Nephron progenitor cell (in vitro differentiated cells): ENCODE measurements at places on chromosomes 7 and 10.
A peak's percentile ranks its signal among the peaks of the same experiment; 100 is the strongest.

DNA sequence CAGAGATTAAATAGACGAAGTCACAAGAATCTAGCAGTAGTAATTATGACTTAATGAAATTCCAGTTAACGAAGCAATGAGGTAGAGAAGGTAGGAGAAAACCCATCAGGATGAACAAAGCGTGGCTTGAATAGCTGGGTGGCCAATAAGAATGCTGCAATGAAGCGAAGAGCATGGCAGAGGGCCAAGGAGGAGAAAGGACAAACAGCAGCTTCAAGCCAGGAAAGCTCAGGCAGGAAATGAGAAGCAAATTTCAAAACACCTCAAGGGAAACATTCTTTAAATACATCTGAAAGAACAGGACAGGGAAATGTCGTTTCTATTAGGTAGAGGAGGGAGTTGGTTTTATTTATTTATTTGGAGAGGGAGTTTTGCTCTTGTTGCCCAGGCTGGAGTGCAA is 122.5 kb downstream of the KIAA1217 start:
- DNase-seq, result no peak

- DNase-seq, result no peak
Measured at GRCh38 chr7:125668321-125668993, 738.8 kb upstream of the POT1 start.

DNA sequence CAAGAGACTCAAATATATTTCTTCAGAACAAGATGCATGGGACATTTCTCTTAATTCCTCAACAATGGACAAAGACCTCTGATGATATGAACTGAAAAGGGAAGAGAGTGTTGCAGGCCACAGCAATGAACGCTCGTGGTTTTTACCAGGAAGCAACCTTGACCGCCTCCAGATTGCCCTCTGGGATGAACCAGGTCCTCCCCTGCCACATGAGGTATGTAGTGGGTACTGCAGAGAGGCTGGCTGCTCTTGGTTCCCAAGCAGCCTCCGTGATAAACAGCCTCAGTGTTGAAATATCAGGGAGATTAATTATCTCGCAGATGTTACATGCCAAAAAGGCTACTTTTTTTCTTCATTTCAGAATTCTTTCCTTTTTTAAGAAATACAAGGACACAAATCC is 338.8 kb downstream of the ELMO1 start:
- DNase-seq, result no peak

GRCh38 chr7:154881026-154881425 is 121.9 kb downstream of the PAXIP1 start:
- DNase-seq, result no peak

- no peak for DNase-seq
Measured at GRCh38 chr7:46178661-46179060, 257.6 kb upstream of the IGFBP3 start.

DNA sequence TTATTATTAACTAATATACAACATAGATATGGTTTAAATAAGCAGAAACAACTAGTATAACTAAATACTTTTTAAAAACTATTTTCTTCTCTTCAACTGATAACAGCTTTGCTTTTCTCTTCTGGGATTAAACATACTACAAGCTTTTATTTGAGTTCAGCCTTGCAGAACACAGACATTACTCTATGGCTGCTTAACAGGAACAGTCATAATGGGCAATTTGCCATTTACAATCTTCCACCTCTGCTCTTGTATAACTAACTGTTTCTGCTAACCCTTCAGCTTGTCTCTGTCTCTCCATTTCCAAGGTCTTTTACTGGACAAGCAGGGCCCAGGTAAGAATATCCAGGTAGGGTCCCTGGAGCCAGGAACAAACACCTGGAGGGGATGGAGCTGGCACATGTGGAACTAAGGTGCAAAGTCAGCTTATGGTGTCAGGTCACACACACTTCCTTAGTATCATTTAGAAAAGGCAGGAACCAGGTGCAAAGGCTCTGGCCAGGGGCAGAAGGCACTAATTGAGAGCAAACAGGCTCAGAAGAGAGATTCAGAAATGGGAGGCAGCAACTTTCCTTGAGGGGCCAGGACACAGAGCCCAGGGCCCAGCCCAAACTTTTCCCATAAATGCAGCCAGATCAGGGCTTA is 93.1 kb downstream of the STRA8 start:
- no peak for DNase-seq

GRCh38 chr7:48255046-48255445 is 83.8 kb downstream of the ABCA13 start:
- no peak for DNase-seq

DNA sequence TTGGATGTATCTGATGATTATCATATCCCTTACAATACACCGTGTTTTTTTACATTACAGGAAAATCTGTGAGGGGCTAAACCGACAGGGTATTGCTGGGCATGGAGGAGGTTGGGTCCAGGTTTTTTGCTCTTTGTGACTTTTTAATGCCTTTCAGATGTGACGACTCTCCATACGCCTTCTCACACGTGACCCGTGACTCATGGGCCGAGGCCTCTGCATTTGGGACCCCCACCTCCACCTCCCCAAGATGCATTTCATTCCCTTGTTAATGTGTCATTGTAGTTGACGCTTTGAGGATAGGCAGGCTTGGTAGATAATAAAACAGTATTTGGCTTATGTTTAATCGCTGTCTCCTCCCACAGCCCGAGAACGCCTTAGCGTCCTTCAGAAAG is 95.3 kb downstream of the CUX1 start:
- no peak for DNase-seq

- DNase-seq, result no peak
Measured at GRCh38 chr7:106524690-106525059, 136.3 kb downstream of the CCDC71L start.

DNA sequence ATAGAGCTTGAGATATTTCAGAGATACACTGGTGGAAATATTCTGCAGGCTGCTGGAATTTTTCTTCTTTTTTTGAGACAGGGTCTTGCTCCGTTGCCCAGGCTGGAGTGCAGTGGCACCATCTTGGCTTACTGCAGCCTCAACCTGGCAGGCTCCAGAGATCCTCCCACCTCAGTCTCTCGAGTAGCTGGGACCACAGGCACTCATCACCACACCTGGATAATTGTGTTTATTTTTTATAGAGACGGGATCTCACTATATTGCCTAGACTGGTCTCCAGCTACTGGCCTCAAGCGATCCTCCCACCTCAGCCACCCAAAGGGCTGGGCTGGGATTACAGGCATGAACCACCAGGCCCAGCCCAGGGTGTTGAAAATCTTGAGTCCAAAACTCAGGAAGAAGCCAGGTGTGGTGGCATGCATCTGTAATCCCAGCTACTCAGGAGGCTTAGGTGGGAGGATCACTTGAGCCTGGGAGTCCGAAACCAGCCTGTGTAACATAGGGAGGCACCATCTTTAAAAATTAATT is 55.7 kb upstream of the FOXK1 start:
- no peak for DNase-seq

- no peak for DNase-seq
Measured at GRCh38 chr7:142868188-142868985, 13.5 kb downstream of the EPHB6 start.

DNA sequence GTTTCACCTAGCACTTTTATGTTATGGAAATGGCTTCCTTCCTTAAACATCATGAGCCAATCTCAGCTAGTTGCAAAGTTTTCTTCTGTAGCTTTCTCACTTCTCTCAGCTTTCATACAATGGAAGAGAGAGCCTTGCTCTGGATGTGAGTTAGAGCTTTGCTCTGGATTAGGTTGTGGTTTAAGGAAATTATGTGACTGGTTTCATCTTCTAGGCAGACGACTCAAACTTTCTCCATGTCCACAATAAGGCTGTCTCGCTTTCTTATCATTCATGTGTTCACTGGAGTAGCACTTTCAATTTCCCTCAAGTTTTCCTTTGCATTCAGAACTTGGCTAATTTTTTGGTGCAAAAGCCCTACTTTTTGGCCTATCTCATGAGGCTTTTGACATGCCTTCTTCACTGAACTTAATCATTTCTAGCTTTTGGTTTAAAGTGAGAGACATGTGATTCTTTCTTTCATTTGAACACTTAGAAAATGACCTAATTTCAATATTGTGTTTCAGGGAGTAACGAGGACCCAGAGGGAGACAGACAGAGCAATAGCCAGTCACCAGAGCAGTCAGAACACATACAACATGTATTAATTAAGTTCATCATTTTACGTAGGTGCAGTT is 49.8 kb downstream of the CNOT4 start:
- DNase-seq, result no peak

- DNase-seq, result no peak
Measured at GRCh38 chr7:153430931-153431330, 621.3 kb upstream of the DPP6 start.

DNA sequence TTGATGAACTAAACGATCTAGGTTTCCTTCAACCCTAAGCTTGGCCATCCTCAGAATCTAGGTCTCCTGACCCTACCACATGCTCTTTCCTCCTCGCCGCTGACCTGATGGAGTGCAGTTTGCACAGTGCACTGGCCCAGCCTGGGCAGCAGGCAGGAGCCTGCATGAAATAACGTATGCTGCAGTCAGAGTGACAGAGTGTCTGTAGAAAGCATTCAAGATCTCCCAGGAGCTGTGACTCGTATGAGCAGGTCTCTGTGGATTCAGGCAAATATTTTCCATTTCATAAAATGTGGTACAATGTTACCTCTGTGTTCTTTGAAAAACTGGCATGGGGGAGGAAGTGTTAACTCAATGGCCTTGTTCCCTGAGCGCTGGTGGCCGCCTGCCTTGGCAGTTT is 441.8 kb downstream of the RPS24 start:
- no peak for DNase-seq

DNA sequence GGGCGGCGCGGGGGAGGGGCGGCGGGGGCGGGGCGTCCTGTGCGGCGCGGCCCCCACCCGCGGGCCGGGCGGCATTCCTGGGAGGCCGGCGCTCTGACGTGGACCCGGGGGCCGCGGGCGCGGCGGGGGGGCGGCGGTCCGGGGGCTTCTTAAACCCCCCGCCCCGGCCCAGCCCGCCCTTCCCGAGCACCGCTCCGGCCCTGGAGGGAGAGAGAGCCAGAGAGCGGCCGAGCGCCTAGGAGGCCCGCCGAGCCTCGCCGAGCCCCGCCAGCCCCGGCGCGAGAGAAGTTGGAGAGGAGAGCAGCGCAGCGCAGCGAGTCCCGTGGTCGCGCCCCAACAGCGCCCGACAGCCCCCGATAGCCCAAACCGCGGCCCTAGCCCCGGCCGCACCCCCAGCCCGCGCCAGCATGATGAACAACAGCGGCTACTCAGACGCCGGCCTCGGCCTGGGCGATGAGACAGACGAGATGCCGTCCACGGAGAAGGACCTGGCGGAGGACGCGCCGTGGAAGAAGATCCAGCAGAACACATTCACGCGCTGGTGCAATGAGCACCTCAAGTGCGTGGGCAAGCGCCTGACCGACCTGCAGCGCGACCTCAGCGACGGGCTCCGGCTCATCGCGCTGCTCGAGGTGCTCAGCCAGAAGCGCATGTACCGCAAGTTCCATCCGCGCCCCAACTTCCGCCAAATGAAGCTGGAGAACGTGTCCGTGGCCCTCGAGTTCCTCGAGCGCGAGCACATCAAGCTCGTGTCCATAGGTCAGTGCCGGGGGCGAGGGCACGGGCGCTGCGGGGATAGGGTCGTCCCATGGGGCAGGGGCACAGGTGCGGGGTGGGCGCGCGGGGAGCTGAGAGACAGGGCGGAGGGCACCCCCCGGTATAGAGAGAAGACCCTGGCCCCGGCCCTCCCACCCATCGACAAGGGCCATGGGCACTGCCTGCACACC is at the start of gene FLNC:
TSS of gene FLNC (plus strand) at position 176 of the 947 bp plus-strand sequence. CDS start at position 408, 232 bp downstream.
- DNase-seq, result peak; percentile 68

DNA sequence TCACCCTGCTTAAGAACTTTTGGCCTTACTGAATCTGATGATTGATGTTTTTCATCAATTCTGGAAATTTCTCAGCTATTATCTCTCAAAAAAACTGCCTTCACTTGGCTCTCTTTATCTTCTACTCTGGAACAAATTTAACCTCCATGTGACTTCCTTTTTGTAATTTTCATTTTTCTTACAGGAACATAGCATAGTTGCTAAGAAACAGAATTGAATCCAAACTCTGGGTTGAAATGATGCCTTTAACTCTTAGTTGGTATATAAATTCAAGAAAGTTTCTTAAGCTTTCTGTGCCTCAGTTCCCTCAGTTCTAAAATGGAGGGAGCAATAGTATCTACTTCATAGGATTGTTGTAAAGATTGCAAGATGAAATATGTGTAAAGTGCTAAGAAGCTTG is 19.8 kb downstream of the GPR141 start:
- DNase-seq, result no peak

- peak; percentile 1 for DNase-seq
Measured at GRCh38 chr10:43205681-43206390, 61.0 kb downstream of the RASGEF1A start.

DNA sequence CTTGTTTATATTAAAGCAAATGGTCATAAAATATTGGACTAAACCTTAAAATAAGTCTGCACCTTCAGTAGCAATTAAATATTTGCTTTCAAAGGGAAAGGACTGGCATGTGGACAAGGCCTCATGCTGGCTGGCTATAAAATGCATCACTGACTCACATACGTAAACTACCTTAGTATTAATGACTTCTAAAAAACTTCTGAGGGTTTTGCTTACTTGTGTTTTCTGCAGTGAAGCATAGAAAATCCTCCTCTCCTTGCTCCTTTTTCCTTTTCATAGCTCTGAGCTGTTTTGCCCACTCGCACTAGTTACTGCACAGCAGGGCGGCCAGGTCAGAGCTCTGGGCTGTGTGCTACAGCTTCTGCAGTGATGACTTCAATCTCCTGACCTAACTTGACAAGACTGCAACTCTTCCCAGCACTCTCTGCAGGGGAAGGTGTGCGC is 82.3 kb downstream of the CUL2 start:
- DNase-seq, result no peak

GRCh38 chr7:158491094-158491493 is 96.5 kb downstream of the PTPRN2 start:
- no peak for DNase-seq

GRCh38 chr7:26060733-26061677 is 91.0 kb upstream of the NFE2L3 start:
- DNase-seq, result no peak

DNA sequence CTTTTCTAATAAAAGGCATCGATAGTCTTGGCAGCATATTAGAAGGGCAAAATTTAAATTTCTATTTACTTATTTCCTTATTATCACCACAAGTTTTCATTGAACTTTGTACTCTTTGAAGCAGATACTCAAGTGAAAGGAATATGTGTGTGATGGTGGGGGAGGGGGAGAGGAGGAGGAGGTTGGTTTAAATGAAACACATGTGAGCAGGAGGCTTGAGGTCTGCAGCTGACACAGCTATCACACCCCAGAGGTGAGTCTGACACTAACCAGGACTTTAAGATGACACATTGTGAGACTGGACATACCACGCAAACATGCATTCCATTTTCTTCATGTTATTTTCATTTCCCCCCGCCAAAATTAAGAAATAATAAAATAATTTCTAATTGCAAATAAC is 63.3 kb downstream of the CTTNBP2 start:
- no peak for DNase-seq
